Amniotic stem cell (primary cell): ENCODE measurements at places on chromosomes 2 and 18.
A peak's percentile ranks its signal among the peaks of the same experiment; 100 is the strongest.

DNA sequence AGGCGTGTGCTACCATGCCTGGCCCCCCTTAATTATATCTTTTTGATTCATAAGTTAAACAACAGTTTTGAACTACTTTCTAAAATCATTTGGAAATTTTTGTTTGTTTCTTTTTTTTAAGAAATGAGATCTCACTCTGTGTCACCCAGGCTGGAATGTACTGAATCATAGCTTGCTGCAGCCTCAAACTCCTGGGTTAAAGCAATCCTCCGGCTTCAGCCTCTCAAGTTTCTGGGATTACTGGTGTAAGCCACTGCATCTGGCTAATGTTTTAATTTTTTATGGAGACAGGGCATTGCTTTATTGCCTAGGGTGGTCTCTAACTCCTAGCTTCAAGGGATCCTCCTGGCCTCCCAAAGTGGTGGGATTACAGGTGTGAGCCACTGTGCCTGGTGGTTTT is 71.5 kb downstream of the BABAM2 start:
- no peak for DNase-seq

DNA sequence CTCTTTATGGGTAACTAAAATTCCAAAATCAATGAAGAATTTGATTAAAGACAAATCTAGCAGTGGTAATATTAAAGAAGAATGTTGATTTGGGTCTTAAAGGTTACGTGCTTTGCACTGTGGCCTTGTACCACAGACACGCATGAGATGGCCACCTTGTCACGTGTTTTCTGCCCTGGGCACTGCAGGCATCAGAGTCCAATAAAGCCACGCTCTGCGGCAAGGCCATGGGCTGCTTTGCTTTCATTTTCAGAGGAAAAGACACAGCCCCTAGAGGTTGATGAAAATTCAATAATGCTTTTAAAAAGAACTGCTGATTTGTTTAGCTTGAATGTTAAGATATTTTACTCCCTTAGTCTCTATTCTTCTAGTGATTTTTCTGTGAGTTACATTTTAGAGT is 30.4 kb downstream of the AOX1 start:
- DNase-seq = no peak

DNA sequence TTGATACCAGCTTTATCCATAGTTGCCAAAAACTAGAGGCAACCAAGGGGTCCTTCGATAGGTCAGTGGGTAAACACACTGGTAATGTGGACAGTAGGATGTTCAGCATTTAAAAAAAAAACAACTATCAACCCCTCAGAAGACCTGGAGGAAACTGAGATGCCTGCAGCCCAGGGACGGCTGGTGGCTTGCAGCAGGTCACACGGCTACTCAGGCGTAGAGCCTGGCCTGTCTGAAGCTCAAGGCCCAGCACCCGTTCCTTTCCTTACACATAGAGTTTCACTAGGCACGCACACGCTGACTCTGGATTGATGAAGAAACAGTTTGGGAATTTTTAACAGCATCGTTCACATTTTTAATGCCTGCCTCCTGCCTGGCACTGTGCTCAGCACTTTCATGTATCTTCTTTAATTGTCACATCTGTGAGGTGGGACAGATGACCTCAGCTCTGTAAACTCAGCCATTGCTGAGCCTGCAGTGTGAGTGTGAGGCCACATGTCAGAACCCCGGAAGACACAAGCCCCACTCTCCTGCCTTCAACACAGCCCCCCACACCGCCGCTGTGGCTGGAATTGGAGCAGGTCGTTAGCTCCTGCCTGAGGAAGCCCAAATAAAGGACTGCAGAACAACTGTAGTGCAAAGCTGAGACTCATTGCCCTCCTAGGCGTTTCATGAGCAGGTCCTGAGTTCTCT is 40.7 kb downstream of the TRAPPC12 start:
- DNase-seq = no peak

DNA sequence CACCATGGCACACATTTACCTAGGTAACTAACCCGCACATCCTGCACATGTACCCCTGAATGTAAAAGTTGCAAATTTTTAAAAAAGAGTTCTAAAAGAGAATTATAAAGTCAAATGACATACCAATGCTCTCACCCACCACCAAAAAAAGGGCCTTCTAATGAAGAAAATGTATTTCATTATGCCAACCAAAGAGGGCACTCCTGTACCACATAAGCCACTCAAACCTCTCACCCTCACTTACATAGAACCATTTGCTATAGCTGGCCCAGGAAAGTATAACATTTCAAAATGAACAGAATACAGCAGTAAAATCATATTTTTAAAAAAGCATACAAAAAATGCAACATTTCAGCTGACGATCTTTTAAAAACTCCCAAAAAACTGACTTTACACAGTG is 241.5 kb upstream of the PKDCC start:
- no peak for DNase-seq

DNA sequence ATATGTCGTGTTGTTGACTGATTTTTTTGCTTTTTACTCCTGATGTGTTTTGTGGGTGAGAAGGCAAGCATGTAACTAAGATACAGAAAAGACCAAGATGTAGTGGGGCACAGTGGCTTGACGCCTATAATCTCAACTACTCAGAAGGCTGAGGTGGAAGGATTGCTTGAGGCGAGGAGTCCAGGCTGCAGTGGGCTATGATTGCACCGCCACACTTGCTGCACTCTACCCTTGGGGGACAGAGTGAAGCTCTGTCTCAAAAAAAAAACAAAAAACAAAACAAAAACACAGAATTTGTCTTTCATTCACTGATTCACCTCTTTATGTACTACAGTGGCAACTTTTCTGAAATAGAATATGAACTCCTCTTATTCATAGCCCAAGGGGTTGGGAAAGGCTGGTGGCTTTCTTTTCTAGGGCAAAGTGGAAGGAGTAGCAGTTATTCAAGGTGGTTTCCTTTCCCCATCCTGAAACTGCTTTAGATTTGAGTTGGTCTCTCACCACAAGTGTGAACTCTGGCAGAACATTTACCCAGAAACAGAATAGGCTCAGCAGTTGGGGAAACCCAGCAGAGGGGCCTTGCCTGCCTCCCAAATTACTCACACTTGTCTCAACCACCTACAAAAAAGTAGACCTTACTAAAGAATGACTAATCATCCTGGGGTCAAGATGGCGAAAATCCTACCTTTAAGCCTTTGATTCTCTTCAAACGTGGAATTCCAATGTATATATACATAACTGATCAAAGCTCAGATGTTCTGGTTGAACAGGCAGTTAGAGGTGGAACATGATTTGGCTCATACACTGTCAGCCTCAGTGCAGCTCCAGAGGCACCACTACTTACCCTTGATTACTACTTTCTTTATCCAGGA is 6.5 kb downstream of the TANK start:
- no peak for DNase-seq

DNA sequence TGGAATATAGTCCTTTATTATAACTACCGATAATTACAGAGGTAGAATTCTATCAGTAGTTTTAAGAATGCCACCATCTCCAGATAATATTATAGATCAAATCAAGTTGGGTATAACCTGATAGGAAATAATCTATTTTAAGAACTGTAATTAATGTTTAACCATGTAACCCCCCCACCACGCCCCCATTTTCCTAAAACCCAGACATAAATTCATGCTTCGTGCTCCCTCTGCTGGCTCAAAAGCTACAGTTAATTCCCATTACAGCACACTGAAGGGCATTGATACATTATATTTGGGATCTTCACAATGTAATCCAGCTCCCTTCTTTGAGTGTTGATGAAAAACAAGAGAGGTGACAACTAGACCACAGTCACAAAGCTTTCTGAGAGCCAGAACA is 228.0 kb upstream of the SMAD7 start:
- no peak for DNase-seq

GRCh38 chr2:240433973-240434727 is 1.3 kb upstream of the GPC1 start:
- peak; percentile 74 for DNase-seq
